CD4-positive, alpha-beta T cell treated with Interleukin-15 for 1 hour (primary cell): ENCODE measurements at places on chromosomes 7 and 10.

DNA sequence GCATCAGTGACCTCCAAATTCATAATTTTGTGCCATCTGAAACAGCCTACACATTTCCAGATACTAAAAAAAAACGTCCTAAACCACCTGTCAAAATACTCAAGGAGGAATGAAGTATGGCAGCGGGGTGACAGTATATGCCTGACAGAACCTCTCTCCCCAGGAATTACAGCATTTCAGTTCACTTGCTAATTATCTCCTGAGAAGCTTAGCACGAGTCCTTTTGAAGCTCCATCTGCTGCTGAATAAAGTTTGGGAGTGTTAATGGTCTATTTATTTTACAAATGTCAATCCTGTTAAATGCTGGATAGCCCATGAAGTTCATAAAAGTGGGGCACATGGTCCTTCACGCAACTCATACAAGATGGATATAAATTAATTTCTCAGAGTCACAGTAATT, 29.4 kb upstream of the ANLN start:
- DNase-seq: no peak

DNA sequence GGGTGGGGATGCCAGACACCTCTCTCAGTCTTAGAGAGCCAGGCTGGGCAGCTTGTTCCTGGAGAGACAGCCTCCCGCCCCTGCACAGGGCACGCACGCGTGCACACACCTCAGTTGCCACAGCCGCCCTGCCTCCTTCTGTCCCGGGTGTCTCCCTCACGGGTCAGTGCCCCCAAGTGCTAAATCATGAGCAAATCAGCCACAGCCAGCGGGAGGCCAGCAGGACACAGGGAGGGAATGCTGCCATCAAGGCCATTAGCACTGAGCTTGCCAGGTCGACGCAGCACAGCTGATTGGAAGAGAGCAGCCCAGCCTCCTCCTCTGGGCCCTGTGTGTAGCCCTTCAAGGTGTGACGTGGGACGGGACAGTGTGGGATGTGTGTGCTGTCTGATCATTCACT, 130.4 kb downstream of the CDH23 start:
- no peak for DNase-seq

- DNase-seq: no peak
Observed at GRCh38 chr10:60808036-60808435, 29.8 kb downstream of the CDK1 start.

GRCh38 chr7:71793251-71793650, 618.9 kb downstream of the CALN1 start:
- no peak for DNase-seq

DNA sequence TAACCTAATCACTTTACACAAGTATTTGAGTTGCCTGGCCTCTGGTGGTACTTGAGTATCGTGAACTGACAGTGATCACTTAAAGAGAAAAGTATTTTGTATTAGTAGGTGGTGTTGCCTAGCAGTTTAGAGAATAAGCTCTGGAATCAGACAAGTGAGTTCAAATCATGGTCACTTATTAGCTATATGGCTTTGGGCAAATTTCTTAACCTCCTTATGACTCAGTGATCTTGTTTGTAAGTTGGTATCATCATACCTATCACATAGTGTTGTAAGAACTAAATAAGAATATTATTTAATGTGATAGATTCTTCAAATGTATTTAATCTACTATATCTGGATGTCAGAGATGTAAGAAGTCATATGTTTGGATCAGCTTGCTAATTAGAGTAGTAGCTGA, 163.8 kb downstream of the RNF133 start:
- DNase-seq: no peak

GRCh38 chr7:129054438-129055293, at the start of gene TNPO3:
TNPO3 (minus strand) TSS chr7:129055111; CDS start chr7:129054770, 341 bp downstream.
- DNase-seq: peak; percentile 89

- DNase-seq: no peak
Observed at GRCh38 chr7:139798892-139799291, 21.1 kb upstream of the HIPK2 start.

DNA sequence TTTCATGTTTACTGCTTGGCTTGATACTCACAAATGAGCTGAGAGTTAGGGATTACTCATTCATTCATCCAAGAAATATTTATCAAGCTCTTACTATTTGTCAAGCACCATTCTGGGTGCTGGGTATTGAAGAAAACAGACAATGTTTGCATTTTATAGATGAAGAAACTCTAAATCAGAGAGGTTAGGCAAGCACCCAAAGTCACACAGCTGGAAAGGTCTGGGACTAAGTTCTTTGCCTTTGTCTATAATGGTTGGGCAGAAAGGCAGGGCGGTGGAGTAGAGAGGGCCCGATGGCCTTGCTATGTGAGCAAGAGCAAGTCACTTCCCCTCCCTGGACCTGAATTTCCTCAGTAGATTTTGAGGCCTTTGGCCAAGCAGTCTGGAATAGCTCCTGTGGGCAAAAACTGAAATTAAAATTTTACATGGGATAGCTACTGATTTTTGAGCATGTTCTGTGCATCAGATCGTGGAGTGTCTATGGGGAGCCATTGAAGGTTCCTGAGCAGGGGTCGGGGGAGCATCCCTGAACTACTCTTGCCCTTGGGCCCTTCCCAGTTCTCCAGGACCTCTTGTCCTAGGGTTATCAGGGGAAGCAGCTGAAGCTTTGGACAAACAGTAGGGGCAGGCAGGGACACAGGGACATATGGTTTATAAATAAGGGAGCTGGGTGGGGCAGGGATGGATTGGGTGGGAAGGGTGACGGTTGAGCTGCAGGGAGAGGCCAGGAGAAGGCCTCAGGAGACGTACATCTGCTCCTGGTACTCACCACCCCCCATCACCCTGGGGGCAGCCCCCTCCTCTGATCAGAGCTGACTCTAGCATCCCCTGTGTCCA, 23.3 kb downstream of the AQP1 start:
- no peak for DNase-seq

GRCh38 chr10:107032700-107033401, 131.7 kb downstream of the SORCS1 start:
- no peak for DNase-seq

DNA sequence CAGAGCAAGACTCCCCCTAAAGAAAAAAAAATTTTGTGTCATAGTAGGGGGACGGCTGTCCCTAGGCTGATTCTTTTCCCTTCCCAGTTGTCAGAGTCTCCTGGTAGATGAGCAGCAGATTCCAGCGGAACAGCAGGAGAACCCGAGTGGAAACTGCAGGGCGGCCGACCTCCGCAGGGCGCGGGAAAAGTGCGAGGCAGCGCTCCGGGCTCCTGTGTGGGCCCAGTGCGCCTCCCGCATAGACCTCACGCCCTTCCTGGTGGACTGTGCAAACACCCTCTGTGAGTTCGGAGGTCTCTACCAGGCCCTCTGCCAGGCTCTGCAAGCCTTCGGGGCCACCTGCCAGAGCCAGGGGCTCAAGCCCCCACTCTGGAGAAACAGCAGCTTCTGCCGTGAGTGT, 46.0 kb downstream of the ZAN start:
- no peak for DNase-seq

- no peak for DNase-seq
Observed at GRCh38 chr7:1040790-1041189, 3.6 kb upstream of the GPR146 start.

DNA sequence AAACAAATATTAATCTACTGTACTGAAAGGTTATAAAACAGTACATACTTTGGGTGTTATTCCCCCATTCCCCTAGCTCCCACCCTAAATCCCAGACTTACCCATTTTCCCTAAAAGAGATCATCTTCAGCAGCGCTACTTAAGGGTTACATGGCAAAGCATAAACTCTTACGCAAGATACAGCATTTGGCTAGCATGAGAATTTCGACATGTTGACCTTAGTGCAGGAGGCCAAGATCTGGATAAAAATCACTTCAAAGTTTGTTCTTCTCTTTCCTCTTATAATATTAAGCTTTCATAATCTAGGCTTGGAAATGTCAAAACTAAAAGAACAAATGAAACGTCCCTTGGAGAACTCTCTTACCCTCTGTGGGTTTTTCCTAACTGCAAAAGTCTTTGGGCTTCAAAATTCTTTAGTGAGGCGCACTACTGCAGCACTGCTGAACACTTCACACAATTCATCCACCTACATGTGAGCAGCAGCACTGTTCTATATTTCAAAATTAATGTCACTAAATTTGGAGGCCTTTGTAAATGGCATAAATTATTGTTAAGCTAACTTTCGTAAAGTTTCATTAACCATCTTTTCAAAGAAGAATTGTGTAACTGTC, 59.5 kb upstream of the PDLIM1 start:
- no peak for DNase-seq

- DNase-seq: no peak
Observed at GRCh38 chr10:35912615-35913569, 270.8 kb upstream of the FZD8 start.

DNA sequence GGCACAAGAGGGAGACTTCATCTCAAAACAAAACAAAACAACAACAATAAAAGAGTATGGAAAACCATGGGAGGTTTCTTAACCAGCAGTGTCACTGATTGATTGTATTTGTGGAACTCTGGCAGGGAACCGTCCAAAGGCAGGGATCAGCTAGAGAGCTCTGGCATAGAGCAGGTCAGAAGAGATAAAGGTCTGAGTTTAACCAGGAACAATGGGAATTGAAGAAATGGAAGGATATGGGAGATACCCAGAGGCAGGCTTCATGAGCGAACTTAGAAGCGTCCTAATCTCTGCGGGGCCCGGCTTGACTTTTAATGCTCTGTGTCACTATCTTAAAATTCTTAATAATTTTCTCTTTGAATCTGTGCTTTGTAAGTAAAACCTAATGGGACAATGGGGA, 10.4 kb upstream of the FAM3C start:
- DNase-seq: no peak

DNA sequence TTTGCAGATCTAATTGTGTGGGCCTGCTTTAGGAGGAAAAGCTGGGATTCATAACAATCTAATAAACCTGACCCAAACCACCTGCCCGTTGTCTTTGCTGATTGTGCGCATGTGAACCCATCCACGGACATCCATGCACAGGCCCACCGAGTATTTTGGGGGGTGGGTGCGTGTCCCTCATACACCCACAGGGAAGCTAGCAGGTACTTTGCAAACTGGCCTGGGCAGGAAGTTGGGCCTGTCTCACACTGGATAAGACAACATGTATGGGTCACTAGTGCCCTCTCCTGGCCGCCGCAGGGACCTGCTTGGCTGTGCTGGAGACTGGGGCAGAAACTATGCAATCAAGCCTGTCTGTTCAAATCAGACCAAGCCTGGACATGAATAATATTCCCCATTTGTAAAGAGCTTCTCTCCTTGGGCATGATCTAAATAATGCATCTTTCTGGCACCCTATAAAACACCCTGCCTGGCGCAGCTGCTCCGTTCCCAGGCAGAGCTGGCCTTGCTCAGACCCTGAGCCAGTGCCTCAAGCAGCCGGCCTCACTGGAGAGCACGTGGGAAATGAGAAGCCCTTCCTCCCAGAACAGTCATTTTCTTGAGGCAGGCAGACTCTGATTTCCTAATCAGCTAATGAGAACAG, 15.8 kb downstream of the ECHDC3 start:
- DNase-seq: peak; percentile 80

DNA sequence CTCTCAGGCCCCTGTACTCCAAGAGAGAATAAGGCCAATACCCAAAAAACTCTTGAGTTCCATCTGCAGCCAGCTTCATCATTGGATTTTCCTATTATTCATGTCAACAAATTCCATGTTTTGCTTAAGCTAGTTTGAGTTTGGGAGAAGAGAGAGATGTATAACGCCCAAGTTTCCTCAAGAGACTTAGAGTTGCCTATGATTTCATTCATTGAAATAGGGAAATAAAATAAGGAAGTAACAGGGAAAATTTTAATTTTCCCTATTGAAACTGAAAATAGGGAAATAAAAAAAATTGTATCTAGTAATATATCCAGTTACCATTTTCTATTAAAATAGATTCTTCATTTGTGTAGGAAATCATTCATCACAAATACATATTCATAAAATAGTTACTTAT, 66.5 kb upstream of the SVIL start:
- DNase-seq: no peak

GRCh38 chr10:3002304-3002703, 65.0 kb upstream of the PFKP start:
- DNase-seq: no peak

- no peak for DNase-seq
Observed at GRCh38 chr7:2640482-2640830, 8.7 kb downstream of the TTYH3 start.

DNA sequence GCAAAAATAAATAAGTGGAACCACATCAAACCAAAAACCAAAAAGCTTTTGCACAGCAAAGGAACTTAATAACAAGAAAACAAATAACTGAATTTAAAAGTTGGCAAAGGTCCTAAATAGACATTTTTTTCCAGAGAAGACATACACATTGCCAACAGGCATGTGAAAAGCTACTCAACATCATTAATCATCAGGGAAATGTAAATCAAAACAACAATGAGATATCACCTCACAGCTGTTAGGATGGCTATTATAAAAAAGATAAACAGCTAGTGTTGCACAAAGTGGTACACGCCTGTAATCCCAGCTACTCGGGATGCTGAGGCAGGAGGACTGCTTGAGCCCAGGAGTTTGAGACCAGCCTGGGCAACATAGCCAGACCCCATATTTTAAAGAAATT, 2.2 kb upstream of the SUN3 start:
- no peak for DNase-seq

GRCh38 chr7:32043688-32044087, 26.5 kb downstream of the PDE1C start:
- DNase-seq: no peak

DNA sequence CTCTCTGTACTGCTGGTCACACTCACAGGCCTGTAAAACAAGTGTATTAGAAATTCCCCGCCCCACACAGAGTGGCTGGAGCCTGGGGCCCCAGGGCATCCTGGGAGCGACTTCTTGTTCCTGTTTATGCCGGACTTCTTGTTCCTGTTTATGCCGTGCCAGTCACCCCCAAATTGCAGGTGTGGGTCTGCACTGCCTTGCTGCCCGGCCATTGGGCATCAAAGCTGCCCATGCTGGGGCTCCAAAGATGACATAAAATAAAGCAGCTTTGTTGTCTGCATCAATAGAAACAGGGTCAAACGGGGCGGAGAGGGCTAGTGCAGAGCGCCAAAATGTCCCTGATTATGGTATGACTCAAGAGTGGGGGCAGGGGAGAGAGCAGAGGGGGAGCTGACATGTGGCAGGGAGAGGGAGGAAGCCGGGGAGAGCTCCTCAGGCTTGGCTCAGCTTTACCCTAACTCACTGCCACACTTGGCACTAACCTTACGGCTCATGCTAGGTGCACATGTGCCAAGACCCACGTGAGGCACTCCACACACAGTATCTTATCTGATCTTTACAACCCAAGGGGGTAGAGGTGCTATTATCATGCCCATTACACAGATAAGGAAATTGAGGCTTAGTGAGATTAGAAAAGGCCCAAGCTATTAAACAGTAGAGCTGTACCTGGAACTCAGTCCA, 98.4 kb downstream of the PIP4K2A start:
- DNase-seq: peak; percentile 54

DNA sequence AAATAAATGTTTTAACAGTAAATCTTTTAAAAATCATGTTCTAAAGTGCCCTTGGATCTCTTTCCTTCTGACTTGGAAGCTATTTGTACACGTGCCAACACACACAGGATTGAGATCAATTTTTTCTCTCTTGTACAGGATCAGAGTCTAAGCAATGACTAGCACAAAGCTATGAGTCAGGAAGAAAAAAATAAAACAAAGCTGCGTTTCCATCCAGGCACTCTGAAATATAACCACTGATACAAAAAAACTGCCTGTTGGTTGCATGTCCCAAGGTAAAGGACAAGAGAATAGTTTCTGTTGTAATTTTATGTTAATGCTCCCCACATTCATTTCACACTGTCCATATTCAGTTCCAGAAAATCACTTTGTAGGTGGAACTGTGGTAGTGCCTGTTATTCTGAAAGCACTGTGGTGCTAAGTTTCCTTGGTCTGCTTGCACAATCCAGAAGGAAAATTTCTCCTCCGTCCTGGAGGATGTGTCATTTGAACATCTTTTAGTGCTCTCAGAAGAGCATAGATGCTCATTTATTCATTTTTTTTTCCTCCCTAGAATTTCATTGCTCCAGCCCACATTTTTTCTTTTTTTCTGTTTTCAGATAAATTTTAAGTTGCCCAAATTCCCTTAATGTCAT, 113.4 kb downstream of the PLXDC2 start:
- no peak for DNase-seq
